ENCODE measurements at places on chromosomes 16 and 17. TPM values are rescaled to one million over a fixed set of nuclear protein-coding genes. Genes with fewer than 3 reads are reported as not detected.

DNA sequence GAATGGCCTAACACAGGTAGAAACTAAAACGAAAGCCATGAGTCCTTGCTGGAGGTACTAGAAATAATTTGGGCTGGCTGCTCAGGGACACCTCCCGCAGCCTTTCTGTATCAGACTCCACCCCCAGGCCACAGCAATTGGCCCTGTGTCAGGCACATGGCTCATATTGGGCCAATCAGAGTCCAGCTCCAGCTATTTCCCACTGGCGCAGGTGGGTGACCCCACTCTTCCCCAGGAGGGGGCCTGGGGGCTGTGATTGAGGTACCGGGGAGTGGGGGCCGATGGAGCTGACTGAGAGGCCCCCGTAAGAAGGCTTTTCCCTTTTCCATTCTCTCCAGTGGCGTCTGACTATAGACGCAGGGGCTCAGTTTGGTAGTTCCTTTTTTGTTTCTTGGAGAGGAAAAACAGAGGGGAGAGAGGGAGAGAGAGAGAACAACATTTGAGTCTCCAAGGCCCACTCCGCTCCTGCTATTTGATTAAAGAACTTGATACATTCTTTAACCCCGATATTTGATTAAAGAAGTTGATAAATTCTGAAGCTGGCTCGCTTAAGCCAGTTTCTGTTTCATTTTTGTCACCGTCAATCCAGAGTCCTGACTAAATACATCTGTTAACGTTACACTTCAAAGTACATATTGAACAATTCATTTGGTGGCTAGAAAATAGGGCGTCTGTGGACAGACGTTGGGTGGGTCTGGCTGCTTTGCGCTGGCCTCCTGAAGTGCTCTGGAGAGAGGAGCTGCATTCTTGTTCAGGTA, 26.3 kb downstream of the FOXL1 start:
- no peak for DNase-seq
- H3K4me1 ChIP-seq, result no peaks in the 10 kb centered on the region
- no peak overlapping the region for H3K27ac ChIP-seq
- H3K27me3 ChIP-seq, result peaks cover 16% of the 10 kb centered on the region

DNA sequence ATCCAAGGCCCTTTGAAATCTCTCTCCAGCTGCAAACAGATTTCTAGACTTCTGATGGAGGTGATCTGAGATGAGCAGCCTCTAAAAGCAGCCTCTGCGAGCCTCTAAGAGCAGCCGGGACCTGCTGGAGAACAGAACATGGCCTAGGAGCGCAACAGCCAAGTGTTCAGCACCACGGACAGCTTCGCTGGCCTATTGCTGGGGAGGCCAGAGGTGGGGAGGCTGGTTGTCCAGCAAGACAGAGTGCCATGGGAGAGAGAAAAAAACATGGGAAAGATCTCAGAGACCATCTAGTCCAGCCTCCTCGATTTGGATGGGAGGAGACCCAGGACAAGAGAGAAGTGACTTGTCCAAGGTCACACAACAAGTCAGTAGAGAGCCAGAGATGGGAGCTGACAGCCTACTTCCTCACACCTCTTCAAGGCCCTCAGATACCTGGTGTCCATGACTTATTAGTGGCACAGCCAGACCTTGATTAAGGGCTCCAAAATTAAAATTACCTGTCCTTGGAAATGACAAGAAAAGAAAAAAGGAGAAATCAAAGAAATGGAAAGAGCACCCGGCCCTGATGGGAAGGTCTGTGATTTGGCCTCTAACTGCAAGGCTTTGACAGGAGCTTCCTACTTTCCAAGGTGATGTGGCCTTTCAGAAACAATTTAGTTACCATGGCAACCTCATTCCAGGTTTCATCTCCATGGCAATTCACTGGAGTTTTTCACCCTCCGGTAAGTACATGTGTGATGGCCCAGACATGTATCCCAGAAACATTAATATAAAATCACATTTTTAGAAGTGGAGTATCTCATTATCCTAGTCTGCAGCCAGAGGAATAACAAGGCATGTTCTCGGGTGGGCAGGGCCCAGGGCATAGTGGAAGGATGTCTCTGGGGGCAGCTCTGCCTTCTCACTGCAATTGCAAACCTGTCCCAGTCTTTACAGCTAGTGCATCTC, 14.5 kb downstream of the RPRML start:
- H3K4me3 ChIP-seq, result no peak overlapping the region
- H3K4me1 ChIP-seq, result no peaks in the 10 kb centered on the region
- H3K27me3 ChIP-seq, result no peaks in the 10 kb centered on the region
- DNase-seq, result no peak

- no peak overlapping the region for H3K27ac ChIP-seq
- H3K27me3 ChIP-seq, result no peaks in the 10 kb centered on the region
- peaks cover 22% of the 10 kb centered on the region for H3K36me3 ChIP-seq
- no peak overlapping the region for H3K4me3 ChIP-seq
- no peak for DNase-seq
- H3K4me1 ChIP-seq, result peaks cover 42% of the 10 kb centered on the region
Observed at GRCh38 chr17:4533523-4534504, 21.4 kb downstream of the MYBBP1A start.

- H3K27ac ChIP-seq, result no peak overlapping the region
- no peaks in the 10 kb centered on the region for H3K4me1 ChIP-seq
- no peaks in the 10 kb centered on the region for H3K27me3 ChIP-seq
- DNase-seq, result no peak
- peaks cover 11% of the 10 kb centered on the region for H3K36me3 ChIP-seq
Observed at GRCh38 chr17:82900741-82901140, 60.9 kb upstream of the ZNF750 start.

DNA sequence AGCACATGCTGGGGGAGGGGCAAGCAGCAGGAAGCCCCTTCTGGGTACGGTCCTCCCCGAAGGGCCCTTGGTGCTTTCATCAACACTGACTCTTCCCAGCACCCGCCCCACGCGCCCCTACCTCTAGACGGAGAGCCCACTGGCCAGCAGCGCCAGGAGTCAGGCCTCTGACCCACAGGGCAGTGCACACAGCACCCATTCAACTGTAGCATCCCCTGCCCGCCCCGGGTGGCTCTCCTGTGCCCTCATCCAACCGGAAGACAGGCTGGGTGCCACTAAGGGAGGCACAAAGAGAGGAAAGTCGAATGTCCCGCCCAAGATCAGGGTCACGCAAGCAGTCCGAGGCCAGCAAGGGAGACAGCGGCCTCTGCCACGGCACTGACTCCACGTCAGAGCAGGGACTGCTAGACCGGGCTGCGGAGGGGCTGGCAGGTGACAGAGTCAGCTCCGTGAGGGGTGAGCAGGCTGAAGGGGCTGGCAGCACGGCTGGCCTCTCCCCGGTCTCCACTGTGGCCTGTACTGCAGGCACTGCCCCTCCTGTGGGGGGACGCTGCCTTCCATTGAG, 9.8 kb downstream of the MSRB1 start:
- DNase-seq, result no peak
- no peak overlapping the region for H3K4me3 ChIP-seq
- no peak overlapping the region for H3K27ac ChIP-seq

GRCh38 chr17:43901861-43902589, 5.3 kb downstream of the MPP2 start:
- H3K4me3 ChIP-seq, result no peak overlapping the region
- H3K4me1 ChIP-seq, result peaks cover 25% of the 10 kb centered on the region
- DNase-seq, result no peak
- H3K27ac ChIP-seq, result no peak overlapping the region

DNA sequence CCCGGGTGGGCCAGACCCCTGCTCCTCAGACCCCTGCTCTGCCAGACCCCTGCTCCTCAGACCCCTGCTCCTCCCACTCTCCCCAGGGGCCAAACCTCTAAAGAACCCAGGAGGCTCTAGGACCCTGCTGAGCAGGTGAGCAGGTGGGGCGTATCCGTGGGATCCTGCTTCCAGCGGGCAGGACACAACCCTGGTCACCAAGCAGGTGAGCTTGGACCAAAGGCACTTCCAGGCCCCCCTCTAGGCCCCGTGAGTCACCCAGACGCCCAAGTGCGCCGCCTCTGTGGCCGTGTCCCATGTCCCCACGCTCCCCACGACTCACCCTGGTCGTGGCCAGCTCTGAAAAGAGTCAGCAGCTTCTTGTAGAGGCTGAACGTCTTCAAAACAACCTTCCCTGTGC, 5.0 kb downstream of the CYBC1 start:
- no peaks in the 10 kb centered on the region for H3K36me3 ChIP-seq
- DNase-seq, result no peak
- H3K27me3 ChIP-seq, result no peaks in the 10 kb centered on the region
- H3K4me3 ChIP-seq, result no peak overlapping the region
- H3K4me1 ChIP-seq, result peaks cover 10% of the 10 kb centered on the region

DNA sequence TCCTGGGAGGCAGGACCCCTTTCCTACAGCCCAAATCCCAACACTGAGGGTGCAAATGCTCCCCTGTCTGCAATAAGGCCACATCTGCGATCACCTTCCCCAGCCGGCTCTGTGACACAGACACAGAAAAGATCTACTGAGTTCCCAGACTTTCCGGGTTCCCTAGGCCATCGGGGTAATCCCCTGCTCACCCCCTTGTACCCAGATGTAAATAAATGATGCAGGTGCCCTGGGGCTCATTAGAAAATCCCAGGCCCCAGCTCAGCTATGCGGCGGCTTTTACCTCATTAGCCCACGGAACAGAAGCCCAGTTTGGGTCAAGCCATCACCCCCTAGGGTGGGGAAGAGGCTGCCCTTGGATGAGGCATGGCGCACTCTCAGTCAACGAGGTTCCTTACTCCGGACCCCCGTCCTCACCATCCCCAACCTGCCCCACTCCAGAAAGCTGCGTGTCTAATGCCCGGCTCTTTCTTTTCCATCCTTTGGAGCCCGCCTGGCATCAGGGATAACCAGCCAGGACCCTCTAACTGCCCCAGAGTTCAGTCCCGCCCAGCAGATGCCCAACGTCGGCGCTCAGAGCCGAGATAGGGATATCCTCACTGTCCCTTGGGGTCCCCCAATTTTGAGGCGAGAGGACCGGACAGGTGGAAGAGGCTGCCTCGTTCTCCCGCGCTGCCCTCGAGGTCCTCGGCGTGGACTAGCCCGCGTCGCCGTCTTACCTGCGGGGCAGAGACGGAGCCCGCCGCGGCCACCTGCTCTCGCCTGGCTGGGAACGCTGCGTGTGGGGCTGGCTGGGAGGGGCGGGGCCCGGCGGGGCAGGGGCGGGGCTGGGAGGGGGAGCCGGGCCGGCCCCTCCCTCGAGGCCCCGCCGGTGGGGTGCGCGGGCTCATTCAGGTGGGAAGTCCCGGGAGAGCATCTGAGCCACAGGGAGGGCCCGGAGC, at the start of gene ZNF385C:
ZNF385C (minus strand) TSS at position 783 of the 941 bp plus-strand sequence. CDS start 35,417 bp downstream, outside the sequence.
- H3K27me3 ChIP-seq, result peaks cover 14% of the 10 kb centered on the region
- H3K36me3 ChIP-seq, result no peaks in the 10 kb centered on the region
- no peaks in the 10 kb centered on the region for H3K4me1 ChIP-seq
- H3K4me3 ChIP-seq, result no peak within 1 kb of the TSS
- no peak for DNase-seq
- no peak within 1 kb of the TSS for H3K27ac ChIP-seq

GRCh38 chr17:63039899-63040602, 74.0 kb downstream of the TANC2 start:
- DNase-seq, result peak; percentile 46
- H3K4me1 ChIP-seq, result no peaks in the 10 kb centered on the region
- no peaks in the 10 kb centered on the region for H3K27me3 ChIP-seq
- no peak overlapping the region for H3K27ac ChIP-seq
- no peak overlapping the region for H3K4me3 ChIP-seq

GRCh38 chr17:68460146-68460545, 2.9 kb upstream of the WIPI1 start:
- peak overlapping the region; percentile 88 for H3K27ac ChIP-seq
- no peaks in the 10 kb centered on the region for H3K36me3 ChIP-seq
- no peaks in the 10 kb centered on the region for H3K27me3 ChIP-seq
- H3K4me1 ChIP-seq, result peaks cover 8% of the 10 kb centered on the region
- no peak for DNase-seq
- H3K4me3 ChIP-seq, result no peak overlapping the region

DNA sequence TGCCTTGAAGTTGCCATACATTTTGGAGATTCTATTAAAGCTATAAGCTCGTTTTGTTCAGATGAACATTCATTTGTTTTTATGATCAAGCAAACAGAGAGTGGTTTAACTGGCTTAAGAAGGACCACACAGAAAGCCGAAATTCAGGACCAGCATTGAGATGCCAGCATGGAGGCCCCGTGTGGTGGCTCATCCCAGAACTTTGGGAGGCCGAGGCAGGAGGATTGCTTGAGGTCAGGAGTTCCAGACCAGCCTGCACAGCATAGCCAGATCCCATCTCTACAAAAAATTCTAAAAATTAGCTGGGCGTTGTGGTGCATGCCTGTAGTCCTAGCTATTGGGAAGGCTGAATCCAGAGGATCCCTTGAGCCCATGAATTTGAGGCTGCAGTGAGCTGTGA, 45.9 kb upstream of the KIFC3 start:
- H3K36me3 ChIP-seq, result no peaks in the 10 kb centered on the region
- no peak overlapping the region for H3K4me3 ChIP-seq
- H3K27me3 ChIP-seq, result no peaks in the 10 kb centered on the region
- no peaks in the 10 kb centered on the region for H3K4me1 ChIP-seq
- no peak for DNase-seq

DNA sequence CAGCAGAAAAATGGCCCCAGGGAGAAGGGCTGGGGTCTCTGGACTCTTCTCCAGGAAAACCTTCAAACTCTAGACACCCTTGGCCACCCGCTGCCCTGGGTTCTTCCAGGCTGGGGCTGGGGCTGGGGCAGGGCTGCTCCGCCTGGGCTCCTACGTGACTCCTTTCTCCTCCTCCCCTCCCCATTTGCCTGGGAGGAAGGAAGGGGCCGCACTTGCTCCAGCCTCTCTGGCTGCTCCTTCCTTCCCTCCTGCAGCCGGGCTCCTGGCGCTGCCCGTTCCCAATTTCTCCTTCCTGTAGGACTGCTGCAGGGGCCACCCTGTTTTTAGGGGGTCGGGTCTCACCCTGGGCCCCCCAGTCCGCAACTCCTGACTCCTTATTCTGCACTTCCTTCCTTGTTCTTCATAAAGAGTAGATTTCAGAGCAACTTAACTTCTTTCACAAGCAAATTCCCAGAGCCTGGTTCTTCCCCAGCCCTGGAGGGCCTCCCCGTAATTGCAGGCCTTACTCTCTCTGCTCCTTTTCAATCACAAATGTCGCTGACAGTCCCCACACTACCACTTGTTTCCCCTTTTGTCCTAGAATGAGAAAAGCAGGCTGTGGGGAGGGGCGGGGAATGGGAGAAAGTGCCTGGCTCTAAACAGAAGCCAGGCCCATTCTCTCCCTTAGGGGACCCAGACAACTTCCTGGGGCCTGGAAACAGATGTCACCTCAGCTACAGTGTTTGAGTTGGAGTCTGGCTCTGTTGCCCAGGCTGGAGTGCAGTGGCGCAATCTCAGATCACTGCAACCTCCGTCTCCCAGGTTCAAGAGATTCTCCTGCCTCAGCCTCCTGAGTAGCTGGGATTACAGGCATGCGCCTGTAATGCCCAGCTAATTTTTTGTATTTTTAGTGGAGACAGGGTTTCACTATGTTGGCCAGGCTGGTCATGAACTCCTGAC, 137.8 kb downstream of the ENGASE start:
- no peaks in the 10 kb centered on the region for H3K4me1 ChIP-seq
- DNase-seq, result no peak
- no peak overlapping the region for H3K27ac ChIP-seq

- no peaks in the 10 kb centered on the region for H3K27me3 ChIP-seq
- H3K27ac ChIP-seq, result peak overlapping the region; percentile 24
- H3K36me3 ChIP-seq, result peaks cover 3% of the 10 kb centered on the region
Observed at GRCh38 chr16:19698480-19699465, 19.3 kb downstream of the KNOP1 start.

The ABCA9 gene
- 3.1 TPM for polyA plus RNA-seq

The SKAP1 gene
- polyA plus RNA-seq, result 4.9 TPM

The KRTAP3-1 gene
- polyA plus RNA-seq, result not detected

The RNF157 gene
- polyA plus RNA-seq, result 1.4 TPM

The KCNJ16 gene
- 0.37 TPM for polyA plus RNA-seq

The AHSP gene
- polyA plus RNA-seq, result not detected

The WNT3 gene
- 1.6 TPM for polyA plus RNA-seq
